ENCODE measurements at places on chromosomes 12 and 14.

DNA sequence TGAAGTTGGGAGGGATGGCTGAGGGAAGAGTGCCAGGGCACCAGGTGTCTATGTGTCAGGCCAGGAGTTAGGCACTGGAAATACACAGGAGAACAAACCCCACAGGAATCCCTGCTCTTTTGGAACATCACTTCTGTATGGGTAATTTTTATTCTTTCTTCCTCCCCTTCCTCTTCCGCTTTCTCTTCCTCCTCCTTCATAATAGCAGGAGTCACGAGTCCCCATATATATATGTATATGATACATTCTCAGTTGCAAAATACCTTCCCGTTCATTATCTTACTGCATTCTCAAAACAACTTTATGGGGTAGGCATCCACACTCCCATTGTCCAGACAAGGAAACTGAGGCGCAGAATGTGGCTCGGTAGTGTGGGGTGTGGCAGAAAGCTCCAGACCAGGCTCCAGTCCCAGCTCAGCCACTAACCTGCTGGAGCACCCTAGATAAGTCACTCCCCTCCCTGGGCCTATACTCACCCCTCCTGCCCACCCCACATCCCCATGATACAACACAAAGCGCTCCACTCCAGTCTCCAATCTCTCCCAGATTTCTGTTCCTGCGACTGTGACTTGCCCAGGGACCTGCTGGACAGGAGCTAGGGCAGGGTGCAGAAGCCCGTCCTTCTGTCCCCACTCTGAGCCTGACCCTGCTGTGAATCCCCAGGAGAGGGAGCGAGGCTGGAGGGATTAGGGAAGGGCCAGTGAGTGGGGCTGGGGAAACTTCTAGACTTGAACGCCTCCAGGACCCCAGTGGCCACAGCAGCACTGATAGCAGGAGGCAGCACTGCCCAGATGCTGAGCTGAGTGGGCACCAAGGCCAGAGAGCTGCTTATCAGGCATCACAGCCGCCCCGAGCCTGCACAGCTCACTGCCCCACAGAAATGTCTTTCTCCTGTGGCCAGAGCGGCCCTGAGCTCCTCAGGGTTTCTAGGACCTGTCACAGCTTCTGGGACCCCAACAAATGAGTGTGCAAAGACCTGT is 1.4 kb upstream of the AQP2 start:
- no peak for DNase-seq

- DNase-seq, result peak; percentile 29
These were observed 3.1 kb downstream of the LRFN5 start for GRCh38 chr14:41609704-41610183.

DNA sequence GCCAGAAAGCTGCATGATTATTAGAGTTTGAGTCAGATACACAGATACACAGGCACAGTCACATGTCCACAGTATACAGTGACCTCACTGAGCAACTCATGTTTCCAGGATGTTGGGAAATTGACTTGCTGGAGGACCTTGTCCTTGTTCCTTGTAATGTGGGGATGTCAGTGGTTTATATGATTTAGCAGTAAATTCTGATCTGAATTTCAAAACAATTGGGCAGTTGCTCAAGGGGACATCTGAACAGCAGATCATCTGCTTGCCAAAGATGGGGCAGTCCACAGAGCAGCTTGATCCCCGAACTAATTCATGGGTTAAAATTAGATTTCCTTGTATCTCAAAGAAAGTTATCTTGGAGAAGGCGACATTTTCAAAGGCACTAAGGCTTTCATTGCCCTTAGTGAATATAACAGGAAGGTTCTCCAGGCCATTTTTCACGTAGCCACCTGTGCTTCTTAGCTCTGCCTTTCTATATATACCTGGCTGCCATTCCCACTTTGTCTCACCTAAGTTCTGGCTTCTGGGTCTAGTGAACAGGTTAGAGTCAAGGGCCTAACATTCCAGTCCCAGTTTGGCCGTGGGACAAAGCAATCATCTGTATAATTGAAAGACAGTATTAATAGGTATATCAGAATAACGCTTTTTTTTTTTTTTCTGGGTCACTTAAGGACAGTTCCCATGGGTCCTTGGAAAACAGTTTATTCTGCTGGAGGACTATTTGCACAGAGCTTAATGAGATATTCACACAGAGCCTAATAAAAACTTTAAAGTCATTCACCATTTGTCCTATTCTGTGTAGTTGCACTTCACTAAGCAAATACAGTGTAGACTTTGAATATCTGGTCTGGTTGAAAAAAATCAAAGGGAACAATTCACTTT is 64.9 kb upstream of the STRN3 start:
- DNase-seq, result no peak

GRCh38 chr12:103731539-103731938 is 109.5 kb downstream of the NT5DC3 start:
- no peak for DNase-seq
